Stimulated activated CD4-positive, alpha-beta T cell treated with anti-CD3 and anti-CD28 coated beads, Interleukin-1b, Interleukin-23, amount 100 ng/mL, for 1 hour (primary cell): ENCODE measurements at places on chromosomes 5 and 9.

DNA sequence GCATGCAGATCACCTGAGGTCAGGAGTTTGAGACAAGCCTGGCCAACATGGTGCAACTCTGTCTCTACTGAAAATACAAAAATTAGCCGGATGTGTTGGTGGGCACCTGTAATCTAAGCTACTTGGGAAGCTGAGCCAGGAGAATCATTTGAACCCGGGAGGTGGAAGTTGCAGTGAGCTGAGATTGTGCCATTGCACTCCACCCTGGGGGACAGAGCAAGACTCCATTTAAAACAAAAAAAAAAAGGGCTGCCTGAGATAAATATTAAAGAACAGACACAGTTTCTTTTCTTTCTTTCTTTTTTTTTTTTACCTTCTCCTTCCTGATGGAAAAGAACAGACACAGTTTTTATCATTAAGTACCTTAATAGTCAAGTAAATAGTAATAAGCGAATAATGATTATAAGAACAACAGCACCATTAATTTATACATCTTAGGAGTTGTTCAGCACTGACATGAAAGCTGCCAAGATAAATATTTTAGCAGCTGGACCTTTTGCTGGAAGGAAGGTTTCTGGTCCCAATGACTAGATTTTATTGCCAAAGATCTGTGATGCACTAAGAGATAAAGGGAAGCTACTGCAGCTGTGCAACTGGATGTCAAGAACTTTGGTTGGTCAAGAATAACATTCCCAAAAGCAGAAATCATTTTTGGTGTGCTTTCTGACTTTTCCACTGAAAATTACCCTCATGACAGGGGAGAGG, 7.0 kb downstream of the CENPP start:
- no peak for DNase-seq

- DNase-seq, result no peak
These were observed 254.2 kb downstream of the SYK start for GRCh38 chr9:91055845-91056244.

- DNase-seq, result peak; percentile 24
These were observed 126.6 kb upstream of the IL12B start for GRCh38 chr5:159456722-159457465.

GRCh38 chr9:124381170-124381945, 33.9 kb downstream of the PSMB7 start:
- DNase-seq, result no peak

DNA sequence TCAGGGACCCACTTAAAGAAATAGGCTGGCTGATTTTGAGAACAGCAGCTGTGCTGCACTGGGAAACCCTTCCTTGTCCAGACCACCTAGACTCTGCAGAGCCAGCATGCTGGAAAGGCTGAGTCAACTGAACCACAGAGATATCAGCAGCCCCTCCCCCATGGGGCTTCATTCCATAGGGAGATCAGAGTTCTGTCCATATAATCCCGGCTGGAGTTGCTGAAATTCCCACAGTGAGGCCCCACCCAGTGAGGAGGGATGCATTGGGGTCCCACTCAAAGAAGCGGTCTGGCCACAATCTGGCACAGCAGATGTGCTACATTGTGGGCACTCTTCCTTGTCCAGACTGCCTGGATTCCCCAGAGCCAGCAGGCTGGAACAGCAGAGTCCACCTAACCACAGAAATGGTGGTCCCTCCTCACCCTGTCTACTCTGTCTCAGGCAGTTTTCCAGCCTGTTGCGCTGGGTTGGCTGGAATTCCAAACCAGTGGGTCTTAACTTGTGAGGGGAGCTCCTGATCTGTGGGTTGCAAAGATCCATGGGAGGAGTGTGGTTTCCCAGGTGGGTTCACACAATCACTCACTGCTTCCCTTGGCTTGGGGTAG, 127.1 kb downstream of the RNF180 start:
- no peak for DNase-seq

GRCh38 chr5:40484495-40484894, 195.2 kb upstream of the PTGER4 start:
- DNase-seq, result no peak

DNA sequence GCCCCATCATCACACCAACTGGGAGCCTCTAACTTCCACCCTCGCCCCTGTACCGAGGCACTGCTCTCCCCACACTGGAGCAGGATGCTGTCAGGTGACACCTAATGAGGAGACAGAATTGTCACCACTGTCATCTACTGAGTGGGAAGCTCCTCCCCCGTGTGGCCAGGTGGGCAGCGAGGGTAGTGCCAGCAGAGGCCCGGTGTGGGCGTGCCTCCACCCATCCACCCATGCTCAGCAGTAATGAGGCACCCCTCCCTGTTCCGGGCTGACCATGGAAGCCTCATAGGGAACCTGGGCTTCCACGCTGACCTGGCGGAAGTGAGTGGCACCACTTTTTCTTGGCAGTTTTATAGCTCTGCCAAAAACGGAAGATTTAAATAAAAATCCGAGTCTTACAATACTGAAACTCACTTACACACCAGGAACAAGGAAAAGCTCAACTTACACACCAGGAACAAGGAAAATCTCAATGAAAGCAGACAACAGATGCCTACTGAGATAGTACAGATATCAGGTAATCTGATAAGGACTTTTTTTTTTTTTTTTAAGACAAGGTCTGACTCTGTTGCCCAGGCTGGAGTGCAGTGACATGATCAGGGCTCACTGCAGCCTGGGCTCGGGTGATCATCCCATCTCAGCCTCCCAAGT, 30.6 kb upstream of the ASS1 start:
- no peak for DNase-seq
